Activated naive CD8-positive, alpha-beta T cell treated with anti-CD3 and anti-CD28 coated beads for 36 hours (primary cell): ENCODE measurements at places on chromosomes 6 and 20. TPM values are rescaled to one million over a fixed set of nuclear protein-coding genes. Genes with fewer than 3 reads are reported as not detected.

GRCh38 chr20:48783533-48784272 lies 44.1 kb downstream of the PREX1 start:
- peak; percentile 70 for DNase-seq

- no peak for DNase-seq
Observed at GRCh38 chr20:32537657-32538525, 47.2 kb downstream of the NOL4L start.

- no peak for DNase-seq
Observed at GRCh38 chr20:4894981-4895381, 106.3 kb downstream of the SLC23A2 start.

DNA sequence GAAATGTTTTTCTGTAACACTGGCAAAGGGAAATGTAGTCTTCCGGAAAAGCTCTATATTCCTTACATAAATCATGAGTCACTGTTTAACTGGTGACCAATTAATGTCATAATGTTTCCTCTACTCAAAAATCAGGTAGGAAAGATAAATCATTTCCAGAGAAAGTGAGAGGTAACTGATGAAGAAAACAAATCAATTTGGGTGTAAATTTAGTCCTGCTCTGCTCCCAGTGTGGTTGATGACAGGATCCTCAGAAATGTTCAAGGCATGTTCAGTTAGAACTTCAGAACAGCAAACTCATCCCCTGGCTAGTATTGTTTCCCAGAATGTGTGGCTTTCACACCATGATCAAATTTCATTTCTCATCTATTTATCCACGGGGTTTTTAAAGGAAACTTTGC lies 38.8 kb upstream of the SPACA1 start:
- DNase-seq, result no peak

DNA sequence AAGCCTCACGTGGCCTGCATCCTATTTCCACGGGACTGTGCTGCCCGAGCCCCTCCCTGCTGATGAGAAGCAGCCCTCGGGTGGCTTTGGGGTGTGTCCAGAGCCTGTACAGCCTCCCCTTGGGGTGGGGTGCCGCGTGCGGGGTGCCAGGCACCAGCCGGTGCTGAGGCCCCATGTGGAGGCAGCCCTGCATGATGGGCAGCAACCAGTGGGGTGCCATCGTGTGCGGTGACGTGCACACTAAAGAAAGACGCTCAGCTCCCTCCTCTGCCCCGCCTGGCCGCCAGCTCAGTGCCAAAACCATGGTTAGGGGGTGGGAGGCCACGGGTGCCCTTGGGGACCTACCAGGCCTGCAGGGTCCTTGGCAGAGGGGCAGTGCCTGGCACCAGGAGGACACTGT lies 26.2 kb downstream of the NTSR1 start:
- no peak for DNase-seq

DNA sequence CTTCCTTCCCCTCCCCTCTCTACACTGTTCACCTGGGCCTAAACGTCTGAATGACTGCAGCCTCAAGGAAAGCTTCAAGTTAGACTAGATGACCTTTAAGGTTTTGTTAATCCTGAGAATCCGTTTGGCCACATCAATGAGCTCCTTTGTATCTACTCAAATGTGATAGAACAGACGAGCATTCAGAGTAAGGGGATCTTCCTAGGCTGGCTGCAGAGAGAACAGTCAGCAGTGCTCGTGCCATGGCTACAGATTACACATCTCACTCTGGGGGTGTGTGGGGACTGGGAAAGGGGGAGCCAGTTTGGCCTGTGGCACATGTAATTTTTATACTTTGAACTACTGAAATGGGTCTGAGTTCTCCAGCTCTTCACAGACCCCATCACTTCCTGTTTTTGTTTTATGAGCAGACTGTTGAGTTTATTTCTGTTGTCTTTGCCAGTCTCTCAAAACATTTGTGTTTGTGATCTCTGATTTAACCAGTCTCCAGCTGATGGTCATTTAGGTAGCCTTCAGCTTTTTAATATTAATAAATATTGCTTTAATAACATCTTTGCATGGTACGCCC lies 50.9 kb downstream of the KCNS1 start:
- DNase-seq, result peak; percentile 44

DNA sequence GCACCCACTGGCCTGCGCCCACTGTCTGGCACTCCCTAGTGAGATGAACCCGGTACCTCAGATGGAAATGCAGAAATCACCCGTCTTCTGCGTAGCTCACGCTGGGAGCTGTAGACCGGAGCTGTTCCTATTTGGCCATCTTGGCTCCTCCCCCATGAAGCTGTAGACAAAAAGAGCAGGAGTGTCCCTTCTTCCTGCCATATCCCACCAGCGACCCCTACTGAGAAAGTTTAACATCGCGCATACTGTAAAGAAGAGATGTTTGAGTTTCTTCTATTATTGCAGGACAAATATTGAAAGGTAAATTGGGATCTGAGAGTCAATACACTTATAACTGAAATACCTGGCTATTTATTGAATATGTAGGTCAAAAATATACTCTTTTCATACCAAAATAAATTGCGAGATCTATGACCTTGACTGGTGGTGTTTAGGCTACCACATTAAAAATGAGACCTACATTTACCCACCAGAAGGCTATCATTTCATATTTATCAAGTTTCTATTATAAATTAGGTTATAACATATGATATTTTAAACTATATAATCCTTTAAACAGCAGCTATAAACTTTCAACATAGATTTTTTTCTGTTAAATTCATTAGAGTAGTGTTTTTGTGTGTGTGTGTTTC lies 586.3 kb downstream of the HTR1B start:
- no peak for DNase-seq

- DNase-seq, result no peak
Observed at GRCh38 chr20:23225407-23226060, 125.1 kb upstream of the NXT1 start.

- no peak for DNase-seq
Observed at GRCh38 chr20:24627291-24627690, 157.9 kb downstream of the SYNDIG1 start.

DNA sequence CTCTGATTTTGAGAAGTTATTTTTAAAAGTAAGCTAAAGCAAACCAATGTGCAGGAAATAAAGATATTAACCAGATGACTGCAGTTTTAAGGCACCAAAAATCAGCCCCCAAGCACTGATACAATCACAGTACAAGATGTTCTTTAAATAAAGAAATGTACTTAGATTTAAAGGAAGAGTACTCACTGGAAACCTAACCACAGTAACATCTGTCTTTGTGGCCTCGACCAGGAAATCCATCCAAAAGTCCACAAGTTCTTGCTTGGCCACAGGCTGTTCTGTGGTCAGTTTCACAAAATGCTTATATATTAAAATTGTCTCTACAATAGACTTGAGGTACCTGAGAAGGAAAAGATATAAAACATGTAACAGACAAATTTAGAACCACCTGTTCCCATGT lies 105.9 kb upstream of the MAP7 start:
- no peak for DNase-seq

DNA sequence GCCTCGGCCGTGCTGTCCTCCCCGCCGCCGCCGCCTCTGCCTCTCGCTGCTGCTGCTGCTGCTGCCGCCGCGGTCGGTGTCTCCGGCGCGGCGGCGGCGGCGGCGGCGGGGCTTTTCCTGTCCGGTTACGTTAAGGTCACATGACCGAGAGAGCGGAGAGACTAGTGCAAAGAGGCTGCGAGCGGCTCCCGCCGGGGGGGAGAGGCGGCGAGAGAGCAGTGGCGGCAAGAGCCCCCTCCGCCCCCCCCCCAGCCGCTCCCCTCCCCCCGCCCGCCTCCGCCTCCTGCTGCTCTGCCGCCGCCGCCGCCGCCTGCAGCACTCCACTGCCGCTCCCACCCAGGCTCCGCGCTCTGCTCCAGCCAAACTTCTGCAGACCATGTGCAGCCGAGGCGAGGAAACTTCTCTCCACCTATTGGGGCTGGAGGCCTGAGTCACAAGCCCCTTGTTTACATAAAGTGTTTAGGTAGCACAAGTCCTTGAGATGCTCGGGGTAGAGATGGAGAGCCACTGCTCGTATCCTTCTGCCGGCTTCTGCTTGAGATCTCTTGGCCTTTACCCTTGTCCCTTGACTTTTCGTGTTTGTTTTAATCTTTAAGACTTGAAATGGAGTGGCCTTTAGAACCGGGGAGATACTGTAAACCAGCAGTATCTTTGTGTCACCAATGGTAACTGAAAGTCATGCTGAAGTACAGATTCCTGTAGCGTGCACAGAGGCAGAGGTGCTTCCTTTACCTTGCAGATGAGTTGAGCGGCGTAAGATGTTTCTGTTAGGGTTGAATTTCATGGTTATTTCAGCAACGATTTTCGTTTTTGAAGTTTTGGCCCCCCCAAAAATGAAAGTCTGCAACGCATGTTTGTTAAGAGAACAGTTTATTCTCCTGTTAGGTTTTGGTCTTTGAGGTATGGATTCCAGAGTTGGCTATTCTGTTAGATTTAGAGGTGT lies at the start of gene ZBTB2:
Gene ZBTB2, minus strand, starts transcription at position 89 of the 943 bp plus-strand sequence. CDS start 17,922 bp downstream, outside the sequence.
- DNase-seq, result peak; percentile 76

DNA sequence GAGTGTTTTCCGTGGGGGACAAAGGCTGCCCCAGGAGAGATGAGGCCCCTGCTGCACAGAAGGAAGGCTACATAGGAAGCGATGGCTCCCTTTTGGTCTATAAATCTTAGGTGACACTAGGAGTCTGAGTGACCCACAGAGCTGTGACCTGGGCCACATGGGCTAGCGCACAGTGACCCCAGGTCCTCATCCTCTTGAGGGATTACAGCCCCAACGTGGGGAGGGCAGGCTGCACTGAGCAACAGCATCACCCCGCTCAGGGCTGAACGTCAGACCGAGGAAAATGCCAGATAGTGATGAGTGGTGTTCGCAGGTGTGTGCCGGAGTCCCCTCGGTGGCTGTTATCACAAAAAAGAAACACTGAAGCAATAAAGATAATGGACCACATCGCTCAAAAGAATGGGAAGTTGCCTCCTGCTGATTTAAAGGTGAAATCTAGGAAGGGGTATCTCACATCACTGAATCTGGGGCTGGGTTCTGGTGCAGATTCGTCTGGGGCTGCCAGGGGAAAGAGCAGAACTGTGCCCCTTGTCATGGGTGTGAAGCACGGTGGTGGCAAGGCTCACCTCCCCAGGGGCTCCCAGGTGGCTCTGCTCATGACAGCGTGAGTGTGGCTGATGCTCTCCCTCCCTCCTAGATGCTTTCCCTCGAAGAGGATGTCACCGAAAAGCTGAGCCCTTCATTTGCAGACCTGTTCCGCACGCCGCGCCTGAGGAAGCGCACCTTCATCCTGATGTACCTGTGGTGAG lies 14.5 kb downstream of the SLC22A1 start:
- DNase-seq, result no peak

DNA sequence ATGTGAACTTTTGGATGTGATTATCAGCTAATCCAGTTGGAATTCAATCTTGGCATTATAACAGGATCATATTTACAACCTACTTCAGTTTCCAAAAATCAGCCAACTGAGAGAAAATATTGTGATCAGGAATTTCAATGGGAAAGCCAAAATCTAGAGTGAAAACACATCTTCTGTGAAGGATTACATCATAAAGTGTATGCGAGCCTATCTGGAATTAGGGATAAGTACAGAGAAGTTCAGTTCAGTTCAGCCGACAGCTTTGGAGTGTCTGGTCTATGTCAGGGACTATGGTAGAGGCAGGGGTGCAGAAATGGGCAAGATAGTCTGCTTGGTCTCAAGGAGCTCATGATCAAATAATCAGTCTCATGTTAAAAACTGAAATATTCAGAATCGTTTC lies 12.3 kb upstream of the PRIM2 start:
- DNase-seq, result no peak

GRCh38 chr6:13573669-13574110 lies 711 bp upstream of the SIRT5 start:
- peak; percentile 22 for DNase-seq

DNA sequence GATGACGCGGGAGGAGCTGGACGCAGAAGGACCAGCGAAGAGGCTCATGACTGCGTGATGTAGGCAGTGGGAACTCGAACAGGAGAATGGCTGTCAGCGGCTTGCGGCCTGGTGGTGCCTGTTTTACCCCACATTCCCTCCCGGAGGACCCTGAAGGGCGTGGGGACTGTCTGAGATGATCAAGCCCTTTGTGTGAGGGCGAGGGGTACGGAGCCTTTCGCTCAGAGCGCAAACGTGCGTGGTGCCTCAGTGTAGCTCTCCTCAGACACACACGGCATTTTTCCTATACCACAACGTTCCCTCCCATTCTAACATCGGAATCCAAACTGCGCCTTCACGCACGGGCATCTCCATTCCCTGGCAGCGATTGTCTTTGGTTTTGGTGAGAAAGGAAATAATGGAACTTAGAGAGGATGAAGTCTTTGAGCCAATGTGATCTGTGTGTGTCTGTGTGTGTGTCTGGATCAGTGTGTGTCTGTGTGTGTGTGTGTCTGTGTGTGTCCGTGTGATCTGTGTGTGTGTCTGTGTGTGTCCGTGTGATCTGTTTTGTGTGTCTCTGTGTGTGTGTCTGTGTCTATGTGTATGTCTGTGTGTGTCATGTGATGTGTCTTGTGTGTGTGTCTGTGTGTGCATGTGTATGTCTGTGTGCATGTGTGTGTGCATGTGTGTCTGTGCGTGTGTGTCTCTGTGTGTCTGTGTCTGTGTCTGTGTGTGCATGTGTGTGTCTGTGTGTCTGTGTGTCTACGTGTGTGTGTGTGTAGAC lies 5.3 kb downstream of the PTK6 start:
- DNase-seq, result no peak

DNA sequence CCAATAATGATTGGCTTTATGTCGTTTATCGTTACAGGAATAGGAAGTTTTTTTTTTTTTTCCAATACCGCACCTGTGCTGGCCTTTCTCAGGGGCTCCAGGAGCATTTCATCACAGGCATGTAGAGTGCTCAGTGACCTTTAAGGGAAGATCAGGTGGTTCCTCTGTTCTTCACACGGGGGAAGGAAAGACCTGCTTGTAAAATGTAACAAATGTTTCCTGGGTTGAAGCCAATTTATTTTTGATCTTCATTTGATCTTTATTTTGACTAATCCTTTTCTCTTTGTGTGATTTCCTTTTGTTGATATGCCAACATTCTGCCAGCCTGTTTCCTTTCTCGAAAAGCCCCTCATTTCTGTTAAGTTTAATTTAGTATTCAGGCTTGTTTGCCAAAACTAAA lies 61.9 kb upstream of the HBS1L start:
- DNase-seq, result no peak

GRCh38 chr20:58011947-58012610 lies 216.4 kb downstream of the ANKRD60 start:
- DNase-seq, result no peak

GRCh38 chr6:43798688-43799444 lies 28.9 kb downstream of the VEGFA start:
- DNase-seq, result no peak

DNA sequence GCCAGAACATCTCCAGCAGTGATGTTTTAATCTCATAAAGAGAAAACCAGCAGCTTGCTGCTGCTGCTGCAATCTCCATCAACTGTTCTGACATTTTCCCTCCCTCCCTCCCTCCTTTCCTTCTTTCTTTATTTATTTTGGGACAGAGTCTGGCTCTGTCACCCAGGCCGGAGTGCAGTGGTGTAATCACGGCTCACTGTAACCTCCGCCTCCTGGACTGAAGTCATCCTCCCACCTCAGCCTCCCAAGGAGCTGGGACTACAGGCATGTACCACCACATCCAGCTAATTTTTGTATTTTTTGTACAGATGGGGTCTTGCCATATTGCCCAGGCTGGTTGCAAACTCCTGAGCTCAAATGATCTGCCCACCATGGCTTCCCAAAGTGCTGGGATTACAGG lies 5.7 kb downstream of the ELOVL5 start:
- DNase-seq, result no peak

GRCh38 chr6:157374889-157375443 lies 6.0 kb upstream of the ZDHHC14 start:
- no peak for DNase-seq

The STX11 gene
- 39.0 TPM for total RNA-seq

The PPIL6 gene
- 0.64 TPM for total RNA-seq

The ERMARD gene
- 26.2 TPM for total RNA-seq

The DCDC2 gene
- total RNA-seq, result not detected

The GTSF1L gene
- total RNA-seq, result not detected

The CLVS2 gene
- total RNA-seq, result not detected

The HCK gene
- not detected for total RNA-seq

The ARMC2 gene
- total RNA-seq, result 3.5 TPM

The OOEP gene
- not detected for total RNA-seq
